Panc1 (cell line): ENCODE measurements at places on chromosomes 5 and 9. TPM values are rescaled to one million over a fixed set of nuclear protein-coding genes. Genes with fewer than 3 reads are reported as not detected.

DNA sequence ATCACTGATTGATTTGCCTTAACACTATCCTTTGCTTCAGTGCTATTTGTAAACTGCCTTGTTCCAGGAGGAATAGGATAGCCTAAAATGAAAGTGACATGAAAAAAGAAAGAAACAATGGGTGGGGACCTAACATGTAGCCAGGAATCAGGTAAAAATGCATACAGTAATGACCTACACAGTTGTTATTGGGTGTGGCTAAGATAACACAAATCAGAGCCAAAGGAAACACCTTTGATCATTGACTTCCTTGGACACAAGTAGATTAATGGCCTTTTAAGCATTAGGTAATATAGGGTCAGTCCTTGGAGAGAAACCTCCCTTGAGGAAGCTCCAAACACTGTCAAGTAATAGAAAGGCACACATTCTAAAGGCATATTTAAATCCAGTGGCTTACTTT, 220.4 kb downstream of the TRPM3 start:
- no peak for DNase-seq

DNA sequence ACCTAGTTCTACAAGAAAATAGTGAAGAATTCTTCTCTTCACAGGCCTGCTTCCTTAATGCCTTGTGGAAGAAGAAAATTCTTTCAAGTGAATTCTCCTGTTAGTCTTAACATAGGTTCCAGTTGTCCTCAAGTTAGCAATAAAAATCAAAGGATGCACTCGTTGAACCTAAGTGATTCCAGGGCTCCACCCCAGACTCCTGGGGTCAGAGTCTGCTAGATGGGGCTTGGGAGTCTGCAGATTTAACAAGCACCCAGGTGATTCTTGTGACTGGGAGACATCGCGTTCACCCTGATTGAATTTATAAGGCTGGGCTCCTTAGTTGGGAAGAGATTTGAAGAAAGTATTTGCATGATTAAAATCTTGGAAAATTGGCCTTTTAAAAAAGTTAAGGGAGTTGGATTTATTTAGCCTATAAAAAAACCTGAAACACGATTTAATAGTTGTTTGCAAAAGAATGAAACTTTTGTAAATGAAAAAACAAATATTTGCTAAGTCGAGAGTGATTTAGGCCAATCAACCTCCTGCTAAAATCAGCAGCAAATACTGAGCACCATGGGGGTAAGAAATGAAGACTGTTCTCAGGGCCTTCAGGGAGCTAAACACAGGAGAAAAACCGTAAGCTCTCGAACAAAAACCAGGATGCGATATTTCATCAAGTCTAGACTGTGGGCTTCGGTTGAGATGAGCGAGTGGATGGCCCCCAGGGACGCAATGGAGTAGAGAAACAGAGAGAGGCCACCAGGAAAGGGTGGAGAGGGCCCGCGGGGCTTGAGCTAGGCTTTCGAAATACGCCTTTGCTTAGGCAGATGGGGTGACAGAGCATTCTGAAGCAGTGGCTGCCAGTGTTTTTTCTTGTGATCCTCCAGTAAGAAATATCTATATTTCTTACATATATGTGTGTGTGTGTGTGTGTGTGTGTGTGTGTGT, 86.9 kb upstream of the TTC23L start:
- DNase-seq, result no peak

GRCh38 chr5:168770036-168770498, 190.9 kb upstream of the PANK3 start:
- DNase-seq, result no peak

GRCh38 chr5:80078921-80079320, 43.8 kb downstream of the THBS4 start:
- no peak for DNase-seq

- DNase-seq, result no peak
Measured at GRCh38 chr5:173197375-173197891, 37.6 kb downstream of the NKX2-5 start.

DNA sequence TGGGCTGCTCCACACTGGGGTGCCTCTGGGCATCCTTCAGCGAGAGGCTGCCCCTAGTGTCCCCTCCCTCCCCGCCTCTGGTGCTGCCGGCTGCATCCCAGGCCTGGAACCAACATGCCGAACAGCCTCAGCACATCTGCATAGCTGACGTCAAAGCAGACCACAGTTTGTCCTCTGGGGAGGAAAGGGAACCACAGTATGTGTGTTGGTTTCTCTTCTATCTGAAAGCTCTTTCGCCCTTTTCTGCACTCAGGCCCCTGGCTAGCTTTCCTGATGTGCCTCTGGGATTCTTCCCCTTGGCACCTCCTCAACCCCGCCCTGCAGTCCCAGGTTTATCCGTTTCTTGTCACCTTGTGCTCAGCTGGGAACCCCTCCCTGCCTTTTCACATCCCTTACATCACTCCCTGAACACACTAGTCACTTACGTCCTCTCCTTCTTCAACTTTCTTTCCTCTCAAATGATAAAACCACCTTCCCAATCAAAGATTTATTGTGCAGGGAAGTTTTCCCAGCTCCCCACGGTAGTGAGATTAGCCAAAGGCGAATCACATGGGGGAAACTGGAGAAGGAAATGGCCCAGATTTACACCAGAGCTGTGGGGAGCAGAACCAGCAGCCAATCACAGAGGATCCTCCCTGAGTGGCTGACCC, 35.5 kb upstream of the B4GALT1 start:
- no peak for DNase-seq

Gene CYLC2
- total RNA-seq, result not detected

Gene PDZD2
- 0.10 TPM for total RNA-seq
